T-cell (primary cell): ENCODE measurements at places on chromosomes 5 and 9.

DNA sequence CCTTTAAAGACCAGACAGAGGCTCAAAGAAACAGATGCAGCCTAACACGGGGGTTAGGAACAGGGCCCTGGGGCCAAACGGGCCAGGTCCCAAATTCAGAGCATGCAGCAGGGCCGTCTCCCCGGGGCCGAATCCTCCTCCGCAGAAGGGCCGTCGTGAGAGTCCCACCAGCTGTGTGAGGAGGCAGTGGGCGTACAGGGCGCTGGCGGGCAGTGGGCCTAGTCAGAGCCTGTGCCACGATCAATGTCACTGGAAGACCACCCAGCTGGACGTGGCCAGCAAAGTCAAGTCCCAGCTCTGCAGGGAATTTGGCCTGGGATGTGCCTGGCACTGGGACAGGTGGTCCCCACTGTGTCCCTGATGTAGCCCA is 15.8 kb upstream of the FCN2 start:
- no peak for DNase-seq

- DNase-seq = no peak
These were observed 64.1 kb downstream of the PDE4D start for GRCh38 chr5:59829386-59829785.

- no peak for DNase-seq
These were observed 416.2 kb downstream of the ENC1 start for GRCh38 chr5:74224331-74224730.

DNA sequence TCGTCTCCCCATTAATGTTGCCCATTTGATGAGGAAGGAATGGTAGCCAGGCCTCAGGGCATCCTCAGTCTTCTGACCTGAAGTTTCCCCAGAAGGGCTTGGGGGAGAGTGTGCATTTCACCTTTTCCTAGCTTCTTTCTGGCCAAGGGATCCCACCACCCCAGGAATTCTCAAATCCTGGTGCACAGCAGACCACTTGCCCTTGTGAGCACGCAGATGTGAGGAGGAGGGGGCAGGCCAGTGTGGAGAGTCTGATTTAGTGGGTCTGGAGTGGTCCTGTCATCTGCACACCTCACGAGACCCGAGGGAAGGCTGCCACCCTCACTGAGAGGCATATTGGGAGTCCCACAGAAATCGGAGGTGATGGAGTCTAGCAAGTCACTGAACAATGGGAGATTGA is 64.3 kb downstream of the CXXC5 start:
- DNase-seq = no peak

DNA sequence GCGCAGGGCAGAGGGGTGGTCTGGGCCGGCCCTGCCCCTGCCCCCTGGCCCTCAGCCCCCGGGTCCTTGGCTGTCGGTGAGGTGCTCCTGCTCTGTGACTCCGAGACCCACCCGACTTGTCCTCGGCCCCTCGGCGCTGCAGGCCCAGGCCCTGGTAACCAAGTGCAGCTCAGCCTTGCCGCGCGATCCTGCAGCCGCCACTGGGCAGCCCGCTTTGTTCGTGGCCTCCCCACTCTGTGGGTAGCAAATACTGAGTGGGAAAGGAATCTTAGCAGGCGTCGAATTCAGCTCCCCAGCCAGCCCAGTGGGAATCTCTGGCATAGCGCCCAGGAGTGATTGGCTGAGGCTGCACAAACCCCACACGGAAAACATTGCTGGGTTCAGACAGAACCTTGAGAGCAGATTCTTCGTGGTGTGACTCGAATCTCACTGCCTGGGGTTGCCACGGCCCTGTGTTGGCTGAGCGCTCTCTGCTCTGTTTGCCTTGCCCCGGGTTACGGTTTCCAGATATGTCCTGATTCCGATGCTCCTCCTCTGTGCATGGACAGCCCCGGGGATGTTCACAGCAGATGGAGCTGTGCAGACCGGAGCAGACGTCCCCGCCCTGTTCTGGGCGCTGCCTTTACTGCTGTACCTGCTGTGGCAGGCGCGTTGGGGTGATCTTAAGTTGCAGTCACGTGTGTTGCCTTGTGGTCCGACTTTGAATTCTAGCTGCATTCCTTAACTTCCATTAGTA is 13.4 kb upstream of the EXOC3 start:
- no peak for DNase-seq

GRCh38 chr5:138876811-138877210 is 1.7 kb upstream of the LRRTM2 start:
- no peak for DNase-seq

DNA sequence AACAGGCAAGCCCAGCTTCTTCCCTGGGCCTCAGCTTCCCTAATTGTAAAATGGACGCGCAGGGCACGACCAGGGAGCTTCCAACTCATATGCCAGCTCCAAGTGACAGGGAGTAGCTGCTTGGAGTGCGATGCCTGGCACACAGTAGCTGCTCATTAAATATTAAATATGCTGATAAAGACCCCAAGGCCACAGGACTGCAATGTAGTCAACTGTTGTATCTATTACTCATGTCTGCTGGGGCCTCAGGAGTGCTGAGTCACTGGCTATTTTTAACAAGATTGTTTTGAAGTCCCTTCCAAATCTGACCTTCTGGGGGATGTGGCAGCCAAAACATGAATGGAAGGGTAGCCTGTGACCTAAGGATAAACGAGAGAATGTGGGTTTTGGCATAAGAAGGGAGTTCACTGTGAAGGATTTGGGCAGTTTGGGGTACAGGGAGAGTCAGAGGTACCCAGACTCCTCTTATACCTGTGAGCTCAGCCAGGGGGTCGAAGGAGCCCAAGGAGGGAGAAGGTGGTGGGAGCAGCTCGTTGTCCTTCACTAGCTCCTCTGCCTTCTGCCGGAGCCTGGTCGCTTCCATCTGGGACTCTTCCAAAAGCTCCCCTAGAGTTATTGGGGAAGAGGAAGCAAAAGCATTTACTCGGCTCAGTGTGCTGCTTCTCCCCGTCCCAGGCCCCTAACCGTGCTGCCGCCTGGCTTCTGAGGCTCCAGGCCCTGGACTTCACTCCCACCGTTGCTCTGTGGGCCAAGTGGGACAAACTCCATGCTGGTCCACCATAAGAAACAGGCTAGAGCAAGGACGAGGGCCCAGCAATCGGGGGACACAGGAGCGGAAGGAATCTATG is 17.5 kb downstream of the TNIP1 start:
- no peak for DNase-seq

DNA sequence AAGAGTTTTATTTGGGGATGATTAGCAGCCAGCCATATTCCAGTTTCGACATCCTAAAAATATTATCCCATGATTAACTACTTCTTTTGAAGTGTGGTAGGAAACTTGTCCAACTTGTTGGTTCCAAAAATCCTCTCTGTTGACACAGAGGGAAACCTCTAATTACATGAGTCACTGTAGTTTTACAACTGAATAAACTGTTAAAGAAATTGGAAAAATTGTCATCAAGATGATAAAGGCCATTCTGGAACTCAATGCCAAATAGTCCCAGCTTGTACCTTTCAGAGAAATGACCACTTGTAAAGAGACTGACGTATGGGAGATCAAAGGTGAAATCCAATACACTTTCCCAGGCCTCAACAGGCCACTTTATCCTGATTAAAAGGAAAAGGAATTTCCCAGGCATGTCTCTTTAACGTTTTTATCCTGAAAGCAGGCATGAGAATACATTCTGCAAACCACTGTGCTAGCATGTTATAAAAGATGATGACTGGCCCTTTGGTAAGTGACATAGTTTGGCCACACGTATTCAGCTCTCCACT is 261.6 kb downstream of the GLIS3 start:
- DNase-seq = no peak

- no peak for DNase-seq
These were observed 64.0 kb upstream of the FOXE1 start for GRCh38 chr9:97788763-97789663.

- no peak for DNase-seq
These were observed 1.4 kb downstream of the IRF1 start for GRCh38 chr5:132489051-132489770.

DNA sequence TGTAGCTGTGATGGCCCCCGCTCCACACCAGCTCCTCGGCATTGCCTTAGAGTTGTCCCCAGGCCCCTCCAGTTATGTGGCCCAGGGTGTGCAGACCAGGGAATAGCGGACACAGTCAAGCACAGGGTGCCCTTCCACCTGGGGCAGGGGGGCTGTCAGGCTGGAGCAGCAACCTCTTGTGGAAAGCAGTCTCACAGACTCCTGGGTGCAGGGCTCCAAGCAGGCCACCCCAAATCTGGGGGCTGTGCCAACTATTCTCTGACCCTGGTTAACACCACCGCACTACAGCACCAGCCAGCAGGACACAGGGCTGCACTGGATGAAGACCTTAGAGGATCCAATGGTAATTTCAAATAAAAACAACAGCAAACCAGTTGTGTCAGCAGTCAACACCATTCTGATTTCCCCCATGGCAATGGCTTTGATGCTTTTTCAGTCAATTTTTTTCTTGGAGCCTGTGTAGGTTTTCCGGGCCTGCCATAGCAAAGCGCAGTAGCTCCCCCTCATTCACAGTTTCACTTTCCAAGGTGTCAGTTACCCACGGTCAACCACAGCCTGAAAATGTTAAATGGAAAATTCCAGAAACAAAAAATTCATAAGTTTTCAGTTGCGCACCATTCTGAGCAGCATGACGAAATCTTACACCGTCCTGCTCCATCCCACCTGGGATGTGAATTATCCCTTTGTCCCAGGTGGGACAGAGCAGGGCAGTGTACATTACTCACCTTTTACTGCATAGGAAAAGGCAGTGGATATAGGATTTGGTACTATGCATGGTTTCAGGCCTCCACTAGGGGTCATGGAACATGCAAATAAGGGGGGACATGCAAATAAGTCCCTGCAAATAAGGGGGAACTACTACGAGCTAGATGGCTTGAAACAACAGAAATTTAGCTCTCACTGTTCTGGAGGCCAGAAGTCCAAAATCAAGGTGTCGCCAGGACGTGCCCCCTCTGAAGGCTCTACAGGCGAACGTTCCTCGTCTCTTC is 49.0 kb downstream of the C5orf15 start:
- no peak for DNase-seq
